Bone marrow (tissue), 2 donors: ENCODE measurements at places on chromosomes 3 and 15.

DNA sequence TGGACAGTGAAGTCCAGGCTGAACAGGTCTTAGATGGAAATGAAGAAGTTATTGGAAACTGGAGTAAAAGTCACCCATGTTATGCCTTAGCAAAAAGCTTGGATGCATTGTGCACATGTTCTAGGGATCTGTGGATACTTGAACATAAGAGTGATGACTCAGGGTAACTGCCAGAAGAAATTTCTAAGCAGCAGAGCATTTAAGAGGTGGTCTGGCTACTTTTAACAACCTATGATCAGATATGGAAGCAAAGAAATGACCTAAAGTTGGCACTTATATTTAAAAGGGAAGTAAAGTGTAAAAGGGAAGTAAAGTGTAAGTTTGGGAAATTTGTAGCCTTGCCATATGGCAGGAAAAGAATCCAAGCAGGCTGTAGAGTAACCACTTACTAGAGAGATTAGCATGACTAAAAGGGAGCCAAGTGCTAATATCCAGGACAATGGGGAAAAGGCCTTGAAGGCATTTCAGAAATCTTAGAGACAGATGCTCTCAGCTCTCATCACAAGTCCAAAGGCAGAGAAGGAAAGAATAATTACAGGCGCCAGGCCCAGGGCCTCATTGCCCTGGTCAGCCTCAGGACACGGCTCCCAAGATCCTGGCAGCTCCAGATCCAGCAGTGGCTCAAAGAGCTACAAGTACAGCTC lies 73.9 kb upstream of the KCNH8 start:
- DNase-seq, result no peak

- no peak for DNase-seq
These were observed 42.5 kb downstream of the MUC20 start for GRCh38 chr3:195763076-195763830.

GRCh38 chr3:134249935-134250716 lies 533 bp downstream of the RYK start:
- no peak for DNase-seq

GRCh38 chr3:7573330-7573729 lies 712.4 kb downstream of the GRM7 start:
- DNase-seq, result no peak
